Colonic mucosa (tissue), 4 donors: ENCODE measurements at places on chromosomes 11 and 22. TPM values are rescaled to one million over a fixed set of nuclear protein-coding genes. Genes with fewer than 3 reads are reported as not detected.

Gene KRTAP5-10
- total RNA-seq = 0.37 TPM

Gene ANO1
- 8.3 TPM for total RNA-seq

Gene EXPH5
- 41.8 TPM for total RNA-seq

Gene PNPLA3
- 0.15 TPM for total RNA-seq

DNA sequence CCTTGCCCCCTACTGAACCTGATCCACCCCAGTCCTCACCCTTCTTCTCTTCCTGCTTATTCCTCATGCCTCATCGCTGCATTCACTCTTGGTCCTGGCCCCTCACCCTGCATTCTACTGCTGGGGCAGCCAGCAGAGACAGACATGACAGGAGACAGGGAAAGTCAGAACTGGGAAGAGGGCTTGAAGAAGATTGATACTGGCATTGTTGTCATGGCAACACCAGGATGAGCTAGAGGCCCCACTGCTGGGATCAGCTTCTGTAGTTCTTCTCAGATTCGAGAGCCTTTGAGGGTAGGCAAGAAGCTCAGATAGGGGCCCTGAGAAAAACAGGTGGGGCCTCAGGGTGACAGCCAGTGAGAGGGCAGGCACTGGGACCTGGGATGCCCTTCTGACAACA lies 264.3 kb downstream of the MIAT start:
- no peak for DNase-seq

GRCh38 chr22:45329530-45329936 lies 19.8 kb downstream of the FAM118A start:
- DNase-seq = no peak

DNA sequence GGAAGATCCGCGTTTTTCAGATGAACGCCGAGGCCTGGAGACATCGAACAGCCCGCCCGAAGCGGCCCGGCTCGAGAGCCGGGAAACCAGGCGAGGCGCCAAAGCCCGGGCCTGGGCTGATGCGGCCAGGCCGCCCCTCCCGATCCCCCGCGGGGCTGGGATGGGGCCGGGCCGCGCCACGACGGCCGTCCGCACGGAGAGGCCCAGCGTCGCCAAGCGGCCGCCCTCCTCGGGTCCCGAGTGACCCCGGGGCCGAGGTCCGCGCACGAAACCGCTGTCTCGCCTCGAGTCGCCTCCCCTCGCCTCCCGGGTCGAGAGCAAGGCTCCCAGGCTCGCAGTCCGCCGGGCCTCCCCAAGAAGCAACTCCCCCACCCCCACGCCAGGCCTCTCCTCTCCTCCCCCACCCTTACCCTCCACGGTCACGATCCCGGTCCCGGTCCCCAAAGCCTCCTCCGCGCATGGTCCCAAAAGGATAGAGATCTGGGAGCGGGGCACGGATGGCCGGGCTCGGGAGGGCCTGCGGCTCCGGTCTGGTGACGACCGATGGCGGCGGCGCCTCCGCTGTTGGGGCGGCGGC lies 482 bp downstream of the DDX17 start:
- peak; percentile 75 for DNase-seq

GRCh38 chr11:75786101-75786736 lies 17.6 kb downstream of the DGAT2 start:
- peak; percentile 79 for DNase-seq

- peak; percentile 29 for DNase-seq
These were observed at the start of gene ELMOD1 for GRCh38 chr11:107590460-107591377. Gene ELMOD1, plus strand, starts transcription at chr11:107591147. Its CDS starts 27,043 bp downstream, at chr11:107618190.

GRCh38 chr22:49208768-49209252 lies 618.9 kb downstream of the BRD1 start:
- DNase-seq = no peak

DNA sequence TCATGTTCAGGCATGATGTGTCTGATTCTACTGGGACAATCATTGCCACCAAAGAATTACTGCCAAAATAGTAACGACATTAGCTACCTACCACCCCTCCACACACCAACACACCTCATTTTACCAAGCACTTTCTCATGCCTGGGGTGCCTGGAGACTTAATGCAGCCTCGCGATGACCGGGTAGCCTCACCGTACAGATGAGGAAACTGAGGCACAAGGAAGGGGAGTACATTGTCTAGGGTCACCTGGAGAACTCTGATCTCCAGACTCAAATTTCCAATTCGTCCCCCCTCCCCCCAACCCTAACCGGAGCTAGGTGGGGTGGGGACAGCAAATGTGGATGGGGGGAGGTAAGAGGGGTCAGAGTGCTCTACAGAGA lies 2.7 kb upstream of the RTN4RL2 start:
- DNase-seq = no peak

- DNase-seq = no peak
These were observed 33.2 kb downstream of the ADORA2A start for GRCh38 chr22:24460418-24461089.

- DNase-seq = no peak
These were observed 4.4 kb downstream of the IL18BP start for GRCh38 chr11:72002841-72003775.

DNA sequence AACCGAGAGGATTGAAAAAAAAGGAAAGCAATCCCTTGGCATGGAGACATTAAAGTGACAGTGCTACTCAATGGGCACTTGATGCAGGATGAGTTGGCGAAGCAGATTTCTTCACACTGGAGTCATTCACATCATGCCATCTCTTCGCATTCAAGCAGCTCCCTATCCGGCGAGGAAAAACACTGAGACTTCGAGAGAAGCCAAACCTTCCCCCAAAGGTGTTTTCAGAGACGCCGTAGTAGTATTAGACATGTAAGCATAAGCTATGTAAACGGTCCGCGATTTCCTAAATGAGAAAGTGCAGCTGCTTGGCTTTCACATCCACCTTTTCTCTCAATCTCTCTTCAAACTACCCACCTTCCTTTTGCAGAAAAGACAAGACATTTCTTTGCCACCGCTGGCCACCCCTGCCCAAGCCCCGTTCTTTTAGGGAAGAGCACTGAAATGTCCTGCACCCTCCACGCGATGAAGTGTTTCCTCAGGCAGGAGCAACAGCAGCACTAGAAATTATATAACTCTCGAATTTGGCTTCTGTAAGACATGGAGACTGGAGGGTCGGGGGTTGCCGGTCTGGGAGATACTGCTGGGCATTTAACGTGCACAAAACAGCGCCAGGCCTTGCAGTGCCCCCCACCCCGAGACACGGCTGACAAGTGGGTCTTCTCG lies at the start of gene DLG2:
TSS of gene DLG2 (minus strand) at position 13 of the 666 bp plus-strand sequence.
- DNase-seq = peak; percentile 39

- DNase-seq = peak; percentile 91
These were observed 1.4 kb downstream of the PLXNB2 start for GRCh38 chr22:50305923-50306566.

GRCh38 chr22:24049978-24050377 lies 38.9 kb downstream of the CABIN1 start:
- DNase-seq = no peak
